Aorta (tissue), 5 donors: ENCODE measurements at places on chromosomes 16 and 17. TPM values are rescaled to one million over a fixed set of nuclear protein-coding genes. Genes with fewer than 3 reads are reported as not detected.

The OR1A1 gene
- total RNA-seq, result not detected

GRCh38 chr16:12998361-12999085, 97.1 kb downstream of the SHISA9 start:
- DNase-seq, result no peak
- no peaks in the 10 kb centered on the region for H3K27me3 ChIP-seq
- no peak overlapping the region for H3K4me3 ChIP-seq

GRCh38 chr17:33550261-33550660, 257.2 kb upstream of the ASIC2 start:
- no peak for DNase-seq
- H3K4me1 ChIP-seq, result no peaks in the 10 kb centered on the region
- no peak overlapping the region for H3K27ac ChIP-seq
- H3K27me3 ChIP-seq, result no peaks in the 10 kb centered on the region
- no peaks in the 10 kb centered on the region for H3K36me3 ChIP-seq

The FDXR gene
- 4.0 TPM for total RNA-seq

The KRTAP9-2 gene
- total RNA-seq, result not detected

The ASPHD1 gene
- 0.48 TPM for total RNA-seq

GRCh38 chr17:7634384-7634783, 4.4 kb downstream of the SHBG start:
- H3K4me3 ChIP-seq, result no peak overlapping the region
- no peak overlapping the region for H3K27ac ChIP-seq

DNA sequence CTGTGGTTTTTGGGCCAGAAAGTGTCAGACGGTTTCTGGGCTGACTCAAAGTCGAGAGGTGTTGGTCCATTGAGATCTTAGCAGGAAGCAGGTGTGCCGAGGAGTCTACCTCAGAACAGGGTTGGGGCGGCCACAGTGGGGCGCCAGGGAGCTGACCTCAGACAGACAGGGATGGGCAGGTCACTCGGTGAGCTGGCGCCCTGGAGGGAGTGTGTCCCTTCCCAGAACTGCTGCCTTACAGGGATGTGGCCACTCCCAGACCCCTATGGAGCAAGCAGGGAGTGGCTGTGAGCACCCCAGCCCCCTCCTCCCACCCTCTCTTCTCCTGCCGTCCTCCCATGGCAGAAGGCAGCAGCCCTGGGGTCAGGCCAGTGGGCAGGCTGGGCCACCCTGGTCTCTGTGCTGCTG, 14.0 kb upstream of the DPEP1 start:
- no peak for DNase-seq
- H3K4me1 ChIP-seq, result no peaks in the 10 kb centered on the region
- H3K27me3 ChIP-seq, result no peaks in the 10 kb centered on the region
- no peak overlapping the region for H3K4me3 ChIP-seq
- no peak overlapping the region for H3K27ac ChIP-seq
- H3K36me3 ChIP-seq, result no peaks in the 10 kb centered on the region

The MT1E gene
- 47.8 TPM for total RNA-seq

GRCh38 chr16:30987581-30988190, 2.7 kb downstream of the HSD3B7 start:
- no peaks in the 10 kb centered on the region for H3K4me1 ChIP-seq
- H3K27ac ChIP-seq, result no peak overlapping the region
- H3K36me3 ChIP-seq, result no peaks in the 10 kb centered on the region
- H3K4me3 ChIP-seq, result no peak overlapping the region
- no peak for DNase-seq

The DNASE1L2 gene
- total RNA-seq, result 1.1 TPM

The RHBDL1 gene
- 0.88 TPM for total RNA-seq

- H3K27me3 ChIP-seq, result no peaks in the 10 kb centered on the region
- no peak for DNase-seq
- H3K4me1 ChIP-seq, result no peaks in the 10 kb centered on the region
- H3K36me3 ChIP-seq, result no peaks in the 10 kb centered on the region
These were observed 46.5 kb downstream of the NT5M start for GRCh38 chr17:17349724-17350106.

GRCh38 chr17:13036751-13037150, 18.9 kb upstream of the ELAC2 start:
- DNase-seq, result no peak
- no peak overlapping the region for H3K27ac ChIP-seq
- H3K36me3 ChIP-seq, result no peaks in the 10 kb centered on the region
- H3K4me3 ChIP-seq, result no peak overlapping the region
- H3K27me3 ChIP-seq, result no peaks in the 10 kb centered on the region

- no peaks in the 10 kb centered on the region for H3K27me3 ChIP-seq
- H3K36me3 ChIP-seq, result no peaks in the 10 kb centered on the region
- no peak overlapping the region for H3K4me3 ChIP-seq
- H3K4me1 ChIP-seq, result no peaks in the 10 kb centered on the region
- H3K27ac ChIP-seq, result no peak overlapping the region
These were observed 141.3 kb upstream of the SDK2 start for GRCh38 chr17:73785496-73785895.

- H3K36me3 ChIP-seq, result no peaks in the 10 kb centered on the region
- no peak overlapping the region for H3K27ac ChIP-seq
- no peak for DNase-seq
- H3K4me1 ChIP-seq, result no peaks in the 10 kb centered on the region
- H3K27me3 ChIP-seq, result no peaks in the 10 kb centered on the region
These were observed 66.4 kb downstream of the CMC2 start for GRCh38 chr16:80940069-80940856.

- H3K36me3 ChIP-seq, result no peaks in the 10 kb centered on the region
- H3K4me1 ChIP-seq, result no peaks in the 10 kb centered on the region
- no peak for DNase-seq
- H3K4me3 ChIP-seq, result no peak overlapping the region
- no peak overlapping the region for H3K27ac ChIP-seq
These were observed 36.3 kb downstream of the OR1D5 start for GRCh38 chr17:3026856-3027751.

DNA sequence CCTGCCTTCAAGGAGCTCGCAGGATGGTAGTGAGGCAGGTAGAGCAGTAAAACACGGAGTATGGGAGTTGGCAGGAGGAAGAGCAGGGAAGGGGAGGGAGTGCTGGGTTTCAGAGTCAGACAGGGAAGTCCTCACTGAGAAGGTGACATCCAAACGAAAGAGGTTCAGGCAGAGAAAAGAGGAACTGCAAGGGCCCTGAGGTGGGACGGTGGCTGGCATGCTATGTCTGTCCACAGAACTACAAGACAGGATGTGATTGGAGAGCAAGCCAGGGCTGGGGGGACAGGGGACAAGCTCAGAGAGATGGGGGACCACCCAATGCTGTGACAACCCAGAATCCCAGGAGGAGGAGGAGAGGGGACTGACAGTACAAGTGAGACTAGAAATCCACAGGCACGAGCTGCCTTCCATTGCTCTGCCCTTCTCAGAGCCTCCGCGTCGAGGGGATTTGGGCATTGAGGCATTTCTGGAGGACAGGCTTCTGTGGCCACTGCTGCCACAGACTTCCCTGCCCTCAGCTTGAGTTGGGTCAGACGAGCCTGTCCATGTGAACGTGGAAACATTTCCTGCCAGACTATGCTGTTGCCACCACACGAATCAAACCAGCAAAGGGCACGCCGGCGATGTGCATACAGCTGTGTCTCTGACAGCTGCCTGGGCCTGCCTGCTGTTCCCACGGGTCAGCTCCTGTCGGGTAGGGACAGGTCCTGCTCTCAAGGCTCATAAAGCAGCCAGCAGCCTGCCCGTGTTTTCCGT, 100.1 kb downstream of the RAB11FIP4 start:
- H3K36me3 ChIP-seq, result no peaks in the 10 kb centered on the region
- no peak overlapping the region for H3K27ac ChIP-seq
- no peak overlapping the region for H3K4me3 ChIP-seq
- DNase-seq, result no peak
- H3K27me3 ChIP-seq, result no peaks in the 10 kb centered on the region
- no peaks in the 10 kb centered on the region for H3K4me1 ChIP-seq

The MYH8 gene
- total RNA-seq, result not detected

DNA sequence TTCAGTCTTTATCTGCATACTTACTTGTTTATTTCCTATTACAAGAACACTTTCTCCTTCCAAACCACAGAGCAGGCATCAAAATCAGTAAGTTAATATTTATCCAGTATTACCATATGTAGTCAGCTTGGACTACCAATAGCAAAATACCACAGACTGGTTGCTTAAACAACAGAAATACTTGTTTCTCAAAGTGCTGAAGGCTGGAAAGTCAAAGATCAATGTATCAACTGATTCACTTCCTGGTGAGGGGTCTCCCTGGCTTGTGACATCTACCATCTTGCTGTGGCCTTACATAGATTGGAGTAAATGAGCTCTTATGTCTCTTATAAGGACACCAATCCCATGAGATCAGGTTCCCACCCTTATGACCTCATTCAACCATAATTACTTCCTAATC, 2.6 kb downstream of the STXBP4 start:
- H3K36me3 ChIP-seq, result no peaks in the 10 kb centered on the region
- no peaks in the 10 kb centered on the region for H3K27me3 ChIP-seq
- no peak overlapping the region for H3K27ac ChIP-seq
- H3K4me1 ChIP-seq, result peaks cover 2% of the 10 kb centered on the region

GRCh38 chr16:88882358-88883030, 16.0 kb upstream of the PABPN1L start:
- no peak overlapping the region for H3K4me3 ChIP-seq
- DNase-seq, result no peak
- no peaks in the 10 kb centered on the region for H3K4me1 ChIP-seq
- H3K27ac ChIP-seq, result no peak overlapping the region
- no peaks in the 10 kb centered on the region for H3K27me3 ChIP-seq
